ENCODE measurements at places on chromosomes 4 and X.

DNA sequence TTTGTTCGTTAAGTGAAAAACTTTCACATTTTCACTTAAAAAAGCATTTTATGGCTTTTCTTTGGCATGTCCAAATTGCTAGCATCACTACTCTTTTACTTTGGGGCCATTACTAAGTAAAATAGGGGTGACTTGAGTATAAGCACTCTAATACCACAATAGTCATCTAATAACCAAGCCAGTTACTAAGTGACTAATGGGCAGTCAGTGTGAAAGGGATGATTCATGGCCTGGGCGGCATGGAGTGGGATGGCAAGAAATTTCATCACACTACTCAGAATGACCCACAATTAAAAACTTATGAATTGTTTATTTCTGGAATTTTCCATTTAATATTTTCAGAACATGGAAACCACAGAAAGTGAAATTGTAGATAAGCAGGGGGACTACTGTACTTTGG, 60.9 kb downstream of the BMP15 start:
- no peak for DNase-seq

GRCh38 chr4:1569461-1570151, 114.5 kb downstream of the FAM53A start:
- DNase-seq, result no peak

DNA sequence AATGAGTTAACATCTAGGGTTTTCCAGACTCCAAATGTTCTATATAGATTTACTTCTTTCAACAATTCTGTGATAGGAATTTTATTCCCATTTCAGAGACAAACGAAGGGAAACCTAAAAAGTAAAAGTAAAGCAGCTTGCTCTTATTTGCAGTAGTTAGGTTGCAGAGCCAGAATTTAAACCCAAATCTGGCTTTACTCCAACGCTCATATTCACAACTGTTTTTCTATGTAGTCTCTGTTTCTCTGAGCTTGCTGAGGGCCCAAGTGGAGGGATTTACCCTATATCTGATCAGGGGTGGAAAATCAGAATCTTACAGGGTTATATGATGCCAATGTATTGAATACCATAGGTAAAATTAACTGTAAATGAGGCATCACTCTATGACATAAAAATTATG, 599.1 kb upstream of the GRIA3 start:
- DNase-seq, result no peak

DNA sequence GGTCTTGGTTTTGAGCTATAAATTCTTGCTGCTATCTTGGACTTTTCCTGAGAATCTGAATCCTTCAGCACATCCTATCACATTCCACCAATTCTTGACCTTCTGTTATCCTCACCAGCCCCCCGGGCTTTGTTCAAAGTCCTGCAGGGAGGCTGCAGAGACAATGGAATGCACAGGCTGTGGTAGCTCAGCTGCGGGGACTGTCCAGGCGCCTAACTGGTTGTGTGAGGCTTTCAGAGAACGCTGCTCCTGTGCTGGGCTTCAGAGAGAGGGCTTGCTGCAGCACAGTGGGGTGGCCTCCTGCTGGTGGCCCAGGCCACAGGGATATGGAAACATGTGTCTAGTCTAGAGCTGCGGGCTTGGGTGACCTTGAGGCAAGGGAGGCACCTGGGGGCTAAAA, 196.3 kb upstream of the GATB start:
- DNase-seq, result no peak

GRCh38 chrX:5674036-5674435, 554.6 kb downstream of the NLGN4X start:
- no peak for DNase-seq

- no peak for DNase-seq
Observed at GRCh38 chr4:145293658-145294057, 113.3 kb upstream of the OTUD4 start.

GRCh38 chr4:99878604-99879003, 15.6 kb downstream of the LAMTOR3 start:
- DNase-seq, result no peak

GRCh38 chrX:10079231-10079630, 77.5 kb upstream of the CLCN4 start:
- DNase-seq, result no peak

DNA sequence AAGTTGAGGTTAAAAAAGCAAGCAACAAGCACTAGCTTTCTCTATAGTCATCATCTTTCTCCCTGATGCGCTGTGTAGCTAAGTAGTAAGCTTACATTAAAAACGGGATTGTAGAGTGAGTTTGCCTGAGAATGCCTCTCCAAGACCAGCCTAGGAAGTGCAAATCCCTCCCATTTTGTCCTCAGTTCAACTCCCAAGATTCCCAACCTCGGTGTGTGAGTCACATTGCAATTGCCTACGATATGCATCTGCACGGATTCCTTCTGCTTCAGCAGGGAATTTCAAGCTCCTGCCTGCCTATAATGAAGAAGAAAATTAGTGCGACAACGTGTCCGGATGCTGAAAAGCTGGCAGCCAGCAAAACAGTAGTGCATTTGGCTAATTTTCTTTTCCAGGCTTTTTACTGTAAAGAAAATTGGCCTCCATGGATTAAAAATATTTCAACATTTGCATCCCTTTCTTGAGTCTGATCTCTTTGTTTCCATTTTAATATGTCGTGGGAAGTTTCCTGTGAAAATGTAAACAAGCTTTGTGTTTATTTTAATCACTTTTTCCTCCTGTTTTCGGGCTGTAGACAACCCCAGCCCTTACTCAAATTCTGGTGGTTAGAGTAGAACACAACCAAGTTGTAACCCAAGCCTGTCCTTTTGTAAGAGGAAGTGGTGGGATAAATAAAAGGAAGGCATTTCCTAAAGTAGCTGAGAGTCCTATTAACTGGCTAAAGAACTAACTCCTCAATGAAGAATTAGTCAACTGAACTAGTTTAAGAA, 58.4 kb upstream of the TET2 start:
- DNase-seq, result no peak

DNA sequence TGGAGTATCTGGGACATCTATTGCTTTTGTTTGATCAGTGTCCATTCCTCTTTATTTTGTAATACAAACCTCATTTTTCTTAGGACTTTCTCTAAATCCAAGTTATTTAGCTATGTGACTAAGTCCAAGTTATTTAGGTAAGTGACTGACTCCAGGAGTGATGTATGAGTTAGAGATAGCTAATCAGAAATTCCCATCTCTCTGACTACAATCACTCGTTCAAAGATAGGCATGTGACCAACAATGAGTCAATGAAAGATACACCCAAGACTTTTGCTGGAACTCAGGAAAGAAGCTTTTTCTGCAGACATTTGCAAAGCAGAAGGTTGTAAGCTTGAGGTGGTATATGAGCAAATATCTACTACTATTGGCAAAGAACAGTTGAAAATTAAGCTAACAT, 72.5 kb upstream of the KCNIP4 start:
- no peak for DNase-seq

GRCh38 chrX:18297251-18297650, 57.2 kb downstream of the SCML2 start:
- DNase-seq, result no peak

GRCh38 chr4:189124149-189124758, 816.4 kb upstream of the FRG1 start:
- no peak for DNase-seq

DNA sequence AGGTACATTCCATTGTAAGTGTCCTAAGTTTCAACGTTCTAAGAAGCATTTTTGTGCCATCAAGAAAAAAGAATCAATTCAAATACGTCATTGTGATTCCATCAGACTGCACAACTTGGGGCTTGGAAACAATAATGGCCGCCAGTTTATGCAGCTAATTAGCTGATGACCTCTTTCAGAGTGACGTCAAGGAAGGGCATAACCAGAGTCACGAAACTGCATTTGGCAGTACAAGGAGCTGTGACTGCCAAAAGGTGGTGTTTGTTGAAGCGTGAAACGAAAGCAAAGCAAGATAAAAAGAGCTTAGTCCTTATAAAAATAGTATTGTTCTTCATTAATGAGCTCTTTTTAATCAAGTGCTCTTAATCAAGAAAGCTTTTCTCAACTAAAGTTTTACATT, 81.1 kb upstream of the SH3RF1 start:
- DNase-seq, result no peak

GRCh38 chr4:6523251-6523650, 50.8 kb upstream of the PPP2R2C start:
- no peak for DNase-seq

GRCh38 chr4:26826721-26827120, 33.9 kb upstream of the STIM2 start:
- DNase-seq, result no peak
